Heart right ventricle (tissue), 16 donors: ENCODE measurements at places on chromosomes 1 and 21.

DNA sequence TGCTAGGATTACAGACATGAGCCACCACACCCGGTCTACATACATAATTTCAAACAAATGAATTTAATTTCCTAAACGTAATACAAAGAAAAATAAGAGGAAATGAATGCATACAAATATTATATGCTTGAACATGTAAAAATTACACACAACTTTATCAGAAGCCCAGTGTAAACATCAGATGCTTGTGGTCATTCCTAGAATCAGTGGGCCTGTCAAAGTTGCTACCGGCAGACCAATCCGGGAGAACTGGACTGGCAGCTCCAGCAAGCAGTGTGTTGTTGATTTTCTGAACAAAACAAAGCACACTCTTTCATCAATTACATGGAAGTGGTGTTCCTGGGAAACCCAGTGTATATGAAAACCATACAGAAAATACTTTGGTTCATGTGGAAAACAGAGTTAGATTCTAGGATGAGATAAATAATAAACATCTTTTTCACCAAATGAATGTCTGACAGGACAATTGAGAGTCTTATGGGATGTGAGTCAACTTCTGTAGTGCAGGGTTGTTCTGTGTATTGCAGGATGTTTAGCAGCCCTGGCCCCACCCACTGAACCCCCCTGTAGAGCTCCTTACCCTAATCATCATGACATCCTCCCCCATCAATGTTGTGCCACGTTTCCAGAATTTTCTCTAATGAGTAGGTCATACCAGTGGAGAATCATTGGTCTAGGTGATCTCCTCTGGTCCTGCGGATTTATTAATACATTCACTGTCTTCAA is 33.8 kb downstream of the MFSD2A start:
- DNase-seq = no peak

- DNase-seq = no peak
Observed at GRCh38 chr1:229376521-229376920, 33.7 kb upstream of the CCSAP start.

DNA sequence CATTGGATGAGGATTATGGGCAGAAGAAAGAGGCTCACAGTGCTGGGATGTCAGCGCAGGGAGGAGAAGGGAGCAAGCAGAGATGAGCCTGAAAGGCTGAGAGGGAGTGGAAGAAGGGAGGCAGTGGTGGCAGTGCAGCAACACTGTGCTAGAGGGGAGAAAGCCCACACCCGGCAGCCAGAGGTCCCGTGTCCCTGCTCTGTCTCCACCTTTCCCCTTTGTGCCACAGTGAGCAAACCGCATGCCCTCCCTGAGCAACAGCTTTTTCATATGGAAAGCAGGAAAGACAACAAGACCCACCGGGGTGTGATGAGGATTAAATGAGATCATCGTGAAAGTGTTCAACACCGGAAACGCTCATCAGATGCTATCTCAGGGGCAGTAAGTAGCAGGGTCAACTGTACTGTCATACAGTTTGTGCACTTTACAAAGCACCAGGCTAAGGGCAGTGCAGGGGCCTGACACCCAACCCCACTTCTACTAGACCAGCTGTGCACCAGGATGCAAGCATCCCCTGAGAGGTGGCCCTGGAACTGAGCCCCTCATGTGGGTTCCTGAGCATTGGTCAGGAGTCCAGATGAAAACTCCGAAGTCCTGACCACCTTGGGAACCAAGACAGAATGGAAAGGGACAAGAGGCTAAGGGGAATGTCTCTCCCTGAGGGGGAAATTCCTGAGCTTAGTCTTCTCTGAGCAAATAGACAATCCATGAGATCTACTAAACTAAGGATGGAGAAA is 9.1 kb downstream of the NHLH1 start:
- no peak for DNase-seq

DNA sequence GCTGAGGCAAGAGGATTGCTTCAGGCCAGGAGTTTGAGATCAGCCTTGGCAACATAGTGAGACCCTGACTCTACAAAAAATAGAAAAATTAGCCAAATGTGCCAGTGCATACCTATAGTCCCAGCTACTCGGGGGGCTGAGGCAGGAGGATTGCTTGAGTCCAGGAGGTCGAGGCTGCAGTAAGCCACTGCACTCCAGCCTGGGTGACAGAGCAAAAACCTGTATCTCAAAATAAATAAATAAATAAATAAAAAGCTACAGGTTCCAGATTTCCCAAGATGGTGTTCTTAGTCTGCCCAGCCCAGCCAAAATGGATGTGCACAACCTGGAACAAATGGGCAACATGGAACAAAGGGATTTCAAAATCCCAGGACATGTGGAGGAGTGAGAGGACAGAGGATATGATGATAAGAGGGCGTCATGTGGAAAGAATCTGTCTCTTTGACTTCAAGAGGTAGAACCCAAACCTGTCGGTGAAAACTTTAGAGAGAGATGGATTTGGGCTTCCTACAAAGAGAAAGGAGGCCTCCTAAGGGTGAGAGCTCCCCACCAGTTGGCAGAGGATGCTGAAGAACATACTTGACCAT is 3.2 kb downstream of the EDARADD start:
- DNase-seq = no peak

GRCh38 chr1:39335216-39335615 is 130.7 kb downstream of the MACF1 start:
- DNase-seq = no peak

DNA sequence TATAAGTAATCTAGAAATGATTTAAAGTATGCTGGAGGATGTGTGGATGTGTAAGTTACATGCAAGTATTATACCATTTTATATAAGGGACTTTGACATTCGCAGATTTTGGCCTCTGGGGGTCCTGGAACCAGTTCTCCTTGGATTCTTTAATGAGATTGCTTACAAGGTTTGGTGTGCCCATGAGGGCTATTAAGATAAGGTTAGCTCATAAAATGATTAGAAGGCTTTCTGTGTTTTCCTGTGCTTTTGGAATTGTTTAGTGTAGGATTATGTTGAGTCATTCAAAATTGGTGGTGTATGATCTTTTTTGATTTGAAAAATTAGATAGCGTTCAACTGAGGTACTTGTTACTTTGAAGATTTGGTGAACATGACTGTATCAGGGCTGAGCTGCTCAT is 5.6 kb downstream of the USP25 start:
- DNase-seq = no peak

DNA sequence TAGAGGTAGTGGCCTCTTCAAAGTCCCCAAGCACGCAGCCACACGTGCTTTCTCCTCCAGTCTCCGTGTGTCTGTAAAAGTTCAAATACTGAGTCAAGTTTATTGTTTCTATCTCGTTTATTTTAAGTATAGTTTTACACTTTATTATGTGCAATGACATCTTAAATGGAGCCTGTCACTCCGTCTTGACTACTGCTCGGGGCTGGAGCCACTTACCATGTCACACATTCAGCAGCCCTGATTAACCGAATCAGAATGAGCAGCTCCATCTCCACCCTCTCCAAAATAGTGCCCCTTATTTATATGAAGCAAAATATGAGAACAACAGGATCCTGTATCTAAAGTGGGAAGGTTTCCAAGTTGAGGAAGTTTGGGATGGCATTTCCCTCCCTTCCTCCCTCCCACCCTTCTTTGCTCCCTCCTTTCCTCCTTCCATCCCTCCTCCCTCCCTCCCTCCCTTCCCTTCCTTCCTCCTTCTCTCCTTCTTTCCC is 201.0 kb downstream of the PBX1 start:
- no peak for DNase-seq

- DNase-seq = peak; percentile 72
Observed at GRCh38 chr1:3491291-3492246, 37.1 kb downstream of the ARHGEF16 start.

DNA sequence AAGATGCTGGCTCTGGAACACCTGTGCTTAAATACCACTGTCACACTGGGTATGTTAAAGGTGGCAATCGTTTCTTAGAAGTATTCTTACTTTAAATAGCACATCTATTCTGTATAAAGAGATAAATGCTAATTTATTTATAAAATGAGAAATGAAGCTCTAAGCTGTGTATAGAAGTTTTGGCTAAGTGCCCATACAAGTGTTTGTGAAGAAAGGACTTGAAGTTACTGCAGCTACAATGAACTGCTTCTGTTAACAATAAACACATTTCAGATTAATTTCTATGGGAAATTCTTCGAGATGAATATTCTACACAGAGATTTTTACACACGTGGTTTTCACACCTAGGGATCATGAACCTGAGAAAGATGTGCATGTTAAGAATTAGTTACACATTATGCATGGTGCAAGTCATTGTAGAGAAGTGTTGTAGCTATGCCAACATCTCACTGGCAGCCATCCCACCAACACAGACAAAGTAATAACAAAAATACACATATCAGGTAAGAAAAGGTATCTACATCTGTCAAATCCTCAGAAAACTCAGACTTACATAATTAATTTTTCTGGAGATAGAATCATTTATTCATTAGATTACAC is 16.2 kb downstream of the COL24A1 start:
- DNase-seq = no peak

DNA sequence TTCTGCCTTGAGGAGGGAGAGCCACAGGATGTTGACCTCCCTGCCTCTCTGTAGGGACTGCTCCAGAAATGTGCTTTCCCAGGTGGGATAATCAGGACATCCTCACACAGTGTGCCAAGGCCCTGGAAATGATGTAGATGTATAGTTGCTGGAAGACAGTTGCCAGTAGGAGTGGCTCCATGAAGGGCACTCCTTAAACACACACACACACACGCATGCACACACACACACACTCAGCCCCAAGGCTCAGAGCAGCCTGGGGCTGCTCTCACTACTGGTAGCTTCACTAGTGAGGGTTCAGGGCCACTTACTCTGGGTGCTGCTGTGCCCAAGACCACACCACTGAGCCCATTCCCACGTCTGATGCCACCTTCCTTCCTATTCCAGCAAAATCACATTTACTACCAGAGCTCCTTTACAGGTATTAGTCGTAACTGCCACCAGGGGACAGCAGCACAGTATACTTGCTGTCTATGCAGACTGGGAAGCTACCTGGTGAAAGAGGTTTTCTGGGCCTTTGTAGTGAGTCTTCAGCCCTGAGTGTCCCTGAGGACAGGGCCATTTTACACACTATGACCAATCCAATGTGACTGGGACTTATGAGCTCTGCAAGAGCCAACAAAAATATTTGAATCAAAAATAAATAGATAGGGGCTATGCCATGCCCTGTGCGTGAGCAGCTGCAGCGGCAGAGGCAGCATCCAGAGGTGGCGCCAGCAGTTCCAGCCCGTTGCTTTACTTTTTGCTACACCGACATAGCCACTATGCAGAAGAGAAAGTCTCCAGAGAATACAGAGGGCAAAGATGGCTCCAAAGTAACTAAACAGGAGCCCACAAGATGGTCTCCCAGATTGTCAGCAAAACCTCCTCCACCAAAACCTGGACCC is 15.0 kb downstream of the CRNN start:
- no peak for DNase-seq

DNA sequence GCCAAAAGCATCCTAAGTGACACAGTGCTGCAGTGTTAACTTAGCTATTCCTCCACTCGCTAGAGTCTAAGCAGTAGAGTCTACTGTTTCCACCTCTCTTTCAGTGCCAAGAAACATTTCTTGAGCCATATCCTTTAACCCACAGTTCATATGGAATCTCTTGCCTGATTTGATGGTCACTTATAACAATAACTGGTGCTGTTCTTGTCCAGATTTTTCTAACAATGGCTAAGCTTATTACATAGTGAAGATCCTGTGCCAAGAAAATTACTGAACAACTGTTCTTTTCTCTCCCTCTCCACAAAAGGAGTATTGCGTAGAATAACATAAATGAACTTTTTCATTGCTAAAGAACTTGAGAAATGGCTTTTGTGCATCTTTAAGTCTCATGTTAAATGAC is 121.3 kb downstream of the CDC7 start:
- DNase-seq = no peak

DNA sequence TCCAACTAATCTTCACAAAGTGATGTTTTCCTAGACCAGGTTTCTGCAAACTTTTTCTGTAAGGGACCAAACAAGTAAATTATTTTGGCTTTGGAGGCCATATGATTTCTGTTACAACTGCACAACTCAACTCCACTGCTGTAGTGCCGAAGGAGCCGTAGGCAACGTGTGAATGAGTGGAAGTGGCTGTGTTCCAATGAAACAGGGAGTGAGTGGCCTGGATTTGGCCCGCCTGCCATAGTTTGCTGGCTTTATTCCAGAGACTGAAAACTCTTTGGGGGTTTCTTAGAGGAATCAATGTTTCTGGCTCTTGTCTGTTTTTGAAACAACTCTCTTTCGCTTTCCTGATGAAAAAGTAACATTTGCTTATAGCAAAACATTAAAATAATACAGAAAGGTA is 12.6 kb upstream of the ACTL8 start:
- DNase-seq = peak; percentile 25

GRCh38 chr1:3718764-3719163 is 33.5 kb upstream of the CCDC27 start:
- no peak for DNase-seq

- no peak for DNase-seq
Observed at GRCh38 chr1:10932088-10932487, 80.4 kb upstream of the TARDBP start.

DNA sequence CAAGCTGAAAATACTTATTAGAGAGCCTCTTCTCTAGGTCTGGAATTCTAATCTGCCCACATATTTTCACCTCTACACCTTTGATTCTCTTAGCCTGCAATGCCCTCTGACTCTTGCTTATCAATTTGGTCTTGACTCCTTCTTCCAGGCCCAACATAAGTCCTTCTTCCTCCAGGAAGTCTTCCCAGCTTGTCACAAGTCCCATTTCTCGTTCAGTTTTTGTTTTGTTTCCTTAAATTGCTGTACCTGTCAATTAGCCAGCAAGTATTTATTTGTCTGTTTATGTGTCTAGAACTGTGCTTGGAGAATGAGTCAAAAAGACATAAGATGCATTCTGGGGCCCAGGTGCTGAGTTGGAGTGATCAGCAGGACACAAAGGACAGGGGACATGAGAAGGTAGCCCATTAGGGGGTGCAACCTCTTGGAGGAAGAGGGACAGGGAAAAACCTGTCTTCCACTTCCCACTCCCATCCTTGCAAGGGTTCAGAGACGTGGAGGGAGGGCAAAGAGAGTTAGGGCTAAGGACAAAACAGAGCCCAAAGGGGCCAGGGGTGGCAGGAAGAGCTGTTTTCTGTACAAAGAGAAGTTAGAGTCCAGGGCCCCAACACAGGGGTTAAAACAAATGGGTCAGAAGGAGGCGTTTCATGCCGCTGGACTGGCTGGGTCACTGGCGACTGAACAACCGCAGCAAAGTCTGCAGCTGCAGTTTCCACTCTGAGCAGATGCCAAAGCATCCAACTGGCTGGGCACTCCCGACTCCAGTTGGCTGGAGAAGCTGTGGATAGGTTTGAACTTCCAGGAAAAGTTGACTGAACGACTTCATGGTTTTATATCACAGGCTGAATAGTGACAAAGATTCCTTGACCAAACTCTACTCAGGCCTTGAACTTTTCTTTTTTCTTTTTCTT is 10.7 kb upstream of the CNR2 start:
- no peak for DNase-seq

DNA sequence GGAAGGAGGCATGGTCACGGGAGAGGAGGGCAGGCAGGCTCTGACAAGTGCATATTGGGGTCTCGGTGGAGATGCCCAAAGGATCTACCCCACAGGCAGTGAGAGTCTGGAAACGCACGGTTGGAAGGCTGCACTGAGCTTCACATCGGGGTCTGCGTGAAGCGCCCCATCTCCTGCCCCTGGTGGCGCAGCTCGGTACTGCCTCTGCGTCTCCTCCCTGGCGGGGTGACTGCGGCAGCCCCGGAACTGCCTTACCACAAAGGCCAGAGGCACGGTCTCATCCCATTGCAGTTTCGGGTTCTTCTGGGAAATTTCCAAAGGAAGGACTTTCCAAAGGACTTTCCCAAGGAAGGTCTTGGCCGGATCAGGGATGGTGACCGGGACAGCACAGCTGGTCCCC is 69.2 kb upstream of the AJAP1 start:
- DNase-seq = peak; percentile 42
